ENCODE measurements at places on chromosomes 7 and 10.

DNA sequence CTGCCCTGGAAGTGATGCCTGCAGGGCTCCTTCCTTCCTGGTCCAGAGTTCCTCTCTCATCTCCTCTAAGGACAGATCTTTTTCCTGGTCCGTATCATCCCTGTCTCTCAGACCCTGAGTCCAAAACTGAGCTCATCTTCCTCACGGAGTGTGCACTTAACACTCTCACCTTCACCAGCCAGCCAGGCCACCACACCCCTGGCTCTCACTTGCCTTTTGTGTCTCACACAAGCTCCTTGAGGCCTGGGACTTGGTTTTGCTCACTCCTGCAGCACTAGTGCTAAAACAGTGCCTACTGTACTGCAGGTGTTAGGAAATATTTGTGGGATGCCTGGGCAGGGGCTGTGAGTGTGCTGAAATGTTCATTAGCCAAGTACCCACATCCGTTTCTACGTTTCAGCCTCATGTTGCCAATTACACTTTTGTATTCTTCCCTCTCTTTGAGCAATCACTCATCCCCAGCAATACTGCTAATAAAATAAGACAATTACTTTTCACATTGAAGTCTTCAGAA is 21.4 kb upstream of the PARP12 start:
- no peak for DNase-seq
- peaks cover 41% of the 10 kb centered on the region for H3K4me1 ChIP-seq
- peaks cover 3% of the 10 kb centered on the region for H3K36me3 ChIP-seq

DNA sequence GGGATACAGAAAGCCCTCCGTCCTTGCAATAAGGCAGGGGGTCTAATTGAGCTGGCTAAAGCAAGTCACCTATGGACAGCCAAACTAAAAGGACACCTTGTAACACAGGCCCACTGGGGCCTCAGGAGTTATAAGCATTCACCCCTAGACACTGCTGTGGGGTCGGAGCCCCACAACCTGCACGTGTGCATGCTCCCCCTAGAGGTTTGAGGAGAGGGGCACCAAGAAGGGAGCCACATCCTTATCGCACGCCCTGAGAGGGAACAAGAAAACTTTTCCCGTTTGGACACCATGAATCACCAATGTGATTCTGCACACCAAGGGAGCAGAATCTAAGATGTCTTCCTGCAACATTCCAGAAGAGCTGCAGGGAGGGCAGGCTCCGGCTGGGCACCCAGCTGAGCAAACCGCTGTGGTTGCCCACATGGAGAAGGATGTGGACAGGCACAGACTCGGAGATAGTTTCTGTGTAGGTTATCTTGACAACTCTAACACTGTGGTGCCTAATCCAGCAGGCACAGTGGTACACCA is 17.7 kb upstream of the TARP start:
- H3K4me3 ChIP-seq = no peak overlapping the region
- no peak for DNase-seq
- H3K36me3 ChIP-seq = no peaks in the 10 kb centered on the region
- no peaks in the 10 kb centered on the region for H3K4me1 ChIP-seq

DNA sequence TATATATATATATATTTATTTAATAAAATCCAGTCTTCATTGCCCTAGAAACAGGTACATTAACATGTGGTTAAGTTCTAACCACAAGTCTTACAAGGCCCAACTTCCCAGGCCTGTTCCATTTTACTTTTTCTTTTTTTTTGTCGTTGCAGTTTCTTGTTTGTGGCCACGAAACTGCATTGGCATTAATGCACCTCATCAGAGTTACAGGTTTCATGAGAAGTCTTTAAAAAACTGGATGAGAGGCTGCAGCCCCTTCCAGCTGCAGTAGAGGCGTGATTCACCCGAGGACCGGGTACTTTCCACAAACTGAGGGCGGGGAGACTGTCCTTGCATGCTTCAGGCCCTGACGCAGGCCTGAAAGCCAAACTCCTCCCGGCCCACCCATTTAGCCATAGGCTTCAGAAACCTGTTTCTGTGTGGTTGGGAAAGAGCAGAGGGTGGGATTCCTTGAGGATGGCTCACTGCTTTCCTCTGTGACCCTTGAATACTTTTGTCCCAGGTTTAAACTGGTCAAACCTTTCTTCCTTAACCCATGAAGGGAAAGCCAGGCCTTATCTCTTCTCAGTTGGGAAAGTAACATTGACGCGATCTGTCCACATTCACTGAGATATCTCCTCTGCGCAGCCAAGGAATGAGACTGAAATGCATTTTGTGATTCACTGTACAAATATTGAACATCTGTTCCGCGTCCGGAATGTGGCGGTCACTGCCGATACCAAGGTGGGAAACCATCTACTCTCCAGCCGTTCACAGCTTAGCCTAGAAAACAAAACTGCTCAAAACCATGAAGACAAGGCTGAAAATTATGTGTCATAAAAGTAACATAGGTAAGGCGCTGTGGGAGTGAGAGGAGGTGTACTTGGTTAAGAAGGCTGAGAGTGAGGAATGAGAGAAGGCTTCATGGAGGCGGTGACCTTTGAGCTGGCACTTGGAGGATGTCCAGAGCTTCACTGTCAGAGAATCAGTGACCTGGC is 311.7 kb downstream of the GATA3 start:
- H3K27ac ChIP-seq = peak overlapping the region; percentile 60
- peaks cover 48% of the 10 kb centered on the region for H3K4me1 ChIP-seq
- peak; percentile 54 for DNase-seq
- no peaks in the 10 kb centered on the region for H3K27me3 ChIP-seq
- no peaks in the 10 kb centered on the region for H3K36me3 ChIP-seq
- no peak overlapping the region for H3K4me3 ChIP-seq

- DNase-seq = no peak
- H3K36me3 ChIP-seq = no peaks in the 10 kb centered on the region
- H3K27ac ChIP-seq = no peak overlapping the region
- H3K27me3 ChIP-seq = no peaks in the 10 kb centered on the region
- peaks cover 7% of the 10 kb centered on the region for H3K4me1 ChIP-seq
Measured at GRCh38 chr7:50718311-50718710, 64.4 kb downstream of the GRB10 start.

DNA sequence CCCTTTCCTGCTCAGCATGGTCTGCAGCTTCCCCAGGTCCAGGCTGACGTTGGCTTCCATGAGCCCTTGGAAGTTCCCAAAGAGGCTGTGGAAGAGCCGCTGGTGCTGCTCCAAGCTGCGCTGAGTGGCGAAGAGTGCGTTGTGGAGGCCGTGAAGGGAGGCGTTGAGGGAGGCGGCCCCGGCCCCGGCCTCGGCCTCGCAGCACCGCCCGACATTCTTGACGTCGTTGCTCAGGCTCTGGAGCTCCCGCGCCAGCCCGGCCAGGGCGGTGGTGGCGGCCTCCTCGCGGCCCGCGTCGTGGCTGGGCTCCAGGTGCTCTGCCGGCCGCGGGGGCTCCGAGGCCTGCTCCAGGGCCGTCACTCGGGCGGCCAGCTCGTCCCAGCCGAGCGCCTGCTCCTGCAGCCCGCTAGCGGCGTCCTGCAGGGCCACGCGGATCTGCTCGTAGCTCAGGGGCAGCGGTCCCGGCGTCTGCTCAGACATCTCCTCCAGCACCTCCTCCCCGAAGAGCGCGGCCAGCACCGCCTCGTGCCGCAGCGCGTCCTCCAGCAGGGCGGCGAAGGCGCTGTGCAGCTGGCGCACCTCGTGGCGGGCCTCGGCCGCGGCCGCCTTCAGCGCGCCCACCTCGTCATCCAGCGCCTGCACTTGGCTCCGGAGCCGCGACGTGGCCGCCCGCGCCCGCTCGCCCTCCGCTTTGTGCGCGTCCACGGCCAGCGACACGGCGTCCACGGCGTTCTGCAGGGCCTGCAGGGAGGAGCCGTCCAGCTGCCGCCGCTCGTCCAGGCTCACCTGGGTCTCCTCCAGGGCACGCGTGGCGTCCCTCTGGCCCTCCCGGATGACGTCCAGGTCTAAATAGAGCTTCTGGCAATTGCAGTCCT is 14.7 kb downstream of the MMRN2 start:
- DNase-seq = no peak
- no peak overlapping the region for H3K4me3 ChIP-seq
- peaks cover 7% of the 10 kb centered on the region for H3K4me1 ChIP-seq
- no peaks in the 10 kb centered on the region for H3K36me3 ChIP-seq
- H3K27me3 ChIP-seq = peaks cover 5% of the 10 kb centered on the region

- no peak overlapping the region for H3K27ac ChIP-seq
- no peaks in the 10 kb centered on the region for H3K4me1 ChIP-seq
- no peaks in the 10 kb centered on the region for H3K36me3 ChIP-seq
- H3K27me3 ChIP-seq = peaks cover 28% of the 10 kb centered on the region
- no peak for DNase-seq
- no peak overlapping the region for H3K4me3 ChIP-seq
Measured at GRCh38 chr7:155560196-155560885, 14.0 kb upstream of the CNPY1 start.

- no peaks in the 10 kb centered on the region for H3K4me1 ChIP-seq
- no peaks in the 10 kb centered on the region for H3K36me3 ChIP-seq
- H3K27me3 ChIP-seq = no peaks in the 10 kb centered on the region
- H3K27ac ChIP-seq = no peak overlapping the region
- no peak overlapping the region for H3K4me3 ChIP-seq
Measured at GRCh38 chr10:1216574-1217236, 160.5 kb downstream of the WDR37 start.

DNA sequence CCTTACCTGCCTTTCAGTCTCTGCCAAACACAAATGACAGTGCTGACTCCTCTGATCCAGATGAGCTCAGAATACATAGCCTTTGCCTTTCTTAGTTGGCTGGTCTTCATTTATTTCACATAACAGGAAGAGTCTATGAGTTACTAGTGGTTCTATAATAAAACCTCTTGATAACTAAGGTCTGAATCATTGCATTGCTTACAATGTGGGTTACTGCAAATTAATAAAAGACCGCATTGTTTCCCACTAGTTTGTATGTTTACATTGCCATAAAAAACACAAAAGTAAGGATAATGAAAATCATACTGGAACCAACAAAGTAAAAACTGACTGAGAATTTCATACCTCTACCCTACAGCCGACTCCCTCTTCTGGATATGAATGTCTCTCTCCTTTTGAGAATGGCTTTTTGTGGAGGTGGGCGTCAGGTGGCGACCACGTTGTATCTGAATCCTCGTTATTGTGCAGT is 62.0 kb upstream of the AKR1E2 start:
- H3K27ac ChIP-seq = no peak overlapping the region
- peaks cover 9% of the 10 kb centered on the region for H3K4me1 ChIP-seq
- no peak for DNase-seq
- peaks cover 58% of the 10 kb centered on the region for H3K27me3 ChIP-seq

DNA sequence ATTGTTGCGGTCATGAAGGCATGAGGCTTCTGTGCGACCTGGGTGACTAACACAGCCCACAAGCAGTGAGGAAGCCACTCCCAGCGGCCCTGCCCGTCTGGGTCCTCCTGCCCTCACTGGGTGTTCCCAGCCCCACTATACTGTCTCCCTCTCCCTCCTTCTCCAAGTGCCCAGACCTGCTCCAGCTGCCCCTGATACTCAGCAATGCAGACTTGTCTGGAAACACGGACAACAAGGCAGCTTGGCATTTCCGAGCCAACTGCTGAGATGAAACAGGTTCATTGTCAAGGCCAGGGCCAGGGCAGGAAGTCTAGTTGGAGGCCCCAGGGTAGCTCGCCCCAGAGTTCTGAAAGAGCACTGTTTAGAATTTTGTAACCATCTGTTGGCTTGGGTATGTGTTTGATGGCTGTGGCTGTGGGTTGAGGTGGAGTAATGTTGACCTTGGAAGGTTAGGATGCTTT is 95.7 kb downstream of the RBM20 start:
- no peak for DNase-seq
- peaks cover 3% of the 10 kb centered on the region for H3K27me3 ChIP-seq
- no peak overlapping the region for H3K27ac ChIP-seq
- H3K4me3 ChIP-seq = no peak overlapping the region
- H3K36me3 ChIP-seq = no peaks in the 10 kb centered on the region
- H3K4me1 ChIP-seq = peaks cover 39% of the 10 kb centered on the region

DNA sequence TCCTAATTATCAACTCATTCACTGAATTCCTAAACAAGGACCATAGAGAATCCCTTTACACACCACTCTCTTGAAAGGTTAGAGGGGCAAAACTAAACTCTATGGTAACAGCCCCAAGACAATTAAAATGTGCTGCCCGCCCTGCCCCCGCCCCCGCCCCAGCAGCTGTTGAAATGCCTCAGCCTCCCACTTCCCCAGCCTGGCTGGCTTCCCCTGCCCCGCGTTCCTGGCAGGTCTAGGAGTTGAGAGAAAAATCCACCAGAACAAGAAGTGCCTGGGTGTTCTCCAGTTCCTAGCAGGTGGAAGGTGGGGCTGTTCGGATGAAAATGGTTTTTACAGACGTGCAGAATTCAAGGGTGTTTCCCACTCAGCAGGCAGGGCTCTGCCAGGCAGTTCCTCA is 109.5 kb upstream of the ZEB1 start:
- H3K4me1 ChIP-seq = no peaks in the 10 kb centered on the region
- H3K4me3 ChIP-seq = no peak overlapping the region
- no peaks in the 10 kb centered on the region for H3K27me3 ChIP-seq
- no peak for DNase-seq

DNA sequence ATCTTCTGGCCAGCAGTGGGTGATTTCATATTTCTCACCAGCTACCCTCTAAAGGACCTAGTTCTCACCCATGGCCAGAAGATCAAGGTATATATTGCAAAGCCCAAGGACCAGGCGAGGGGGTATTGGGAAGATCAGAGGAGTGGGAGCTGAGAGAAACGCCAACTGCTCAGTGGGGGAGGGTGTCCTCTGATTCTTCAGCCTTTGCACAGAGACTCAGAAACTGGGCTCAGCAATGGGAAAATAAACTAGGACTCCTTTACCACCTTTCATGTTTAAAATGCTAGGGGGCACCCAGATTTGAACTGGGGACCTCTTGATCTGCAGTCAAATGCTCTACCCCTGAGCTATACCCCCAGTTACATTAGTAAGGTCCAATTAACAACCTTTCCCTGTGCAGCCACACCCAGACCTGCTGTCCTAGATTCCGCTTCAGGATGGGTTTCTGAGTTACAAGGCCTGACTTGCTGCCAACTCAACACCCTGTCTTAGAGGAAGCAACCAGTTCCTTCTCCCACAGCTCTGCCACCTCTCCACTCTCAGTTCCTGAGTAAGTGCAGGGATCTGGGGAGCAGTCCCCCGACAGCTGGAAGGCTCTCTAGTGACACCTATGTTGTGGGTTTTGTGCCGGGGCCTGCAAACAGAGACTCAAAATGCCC is 93.5 kb downstream of the ZNF783 start:
- H3K27ac ChIP-seq = no peak overlapping the region
- no peaks in the 10 kb centered on the region for H3K4me1 ChIP-seq
- no peaks in the 10 kb centered on the region for H3K36me3 ChIP-seq
- DNase-seq = no peak
- H3K27me3 ChIP-seq = peaks cover 5% of the 10 kb centered on the region

DNA sequence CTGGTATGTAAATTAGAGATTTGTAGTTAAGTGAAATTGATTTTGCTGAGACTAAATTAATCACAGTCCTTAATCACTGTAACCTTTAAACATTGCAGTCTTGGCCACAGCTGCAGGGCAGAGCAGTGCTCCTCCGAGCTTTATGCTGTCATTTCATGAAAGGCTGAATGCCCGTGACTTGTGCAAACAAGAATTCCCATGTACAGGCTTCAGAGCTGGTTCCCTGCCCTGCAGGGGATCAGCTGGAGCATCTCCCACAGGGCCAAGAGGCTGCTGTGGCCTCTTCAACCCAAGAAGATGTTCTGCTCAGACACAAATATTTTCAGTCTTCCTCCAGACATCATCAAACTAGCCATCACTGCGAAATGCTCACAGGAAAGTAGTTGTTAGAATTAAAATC is 419.1 kb downstream of the AUTS2 start:
- H3K27ac ChIP-seq = no peak overlapping the region
- no peaks in the 10 kb centered on the region for H3K4me1 ChIP-seq
- no peak overlapping the region for H3K4me3 ChIP-seq
- DNase-seq = no peak
- H3K36me3 ChIP-seq = no peaks in the 10 kb centered on the region
- H3K27me3 ChIP-seq = peaks cover 3% of the 10 kb centered on the region
